ENCODE measurements at places on chromosomes 12 and 14.
A peak's percentile ranks its signal among the peaks of the same experiment; 100 is the strongest.

DNA sequence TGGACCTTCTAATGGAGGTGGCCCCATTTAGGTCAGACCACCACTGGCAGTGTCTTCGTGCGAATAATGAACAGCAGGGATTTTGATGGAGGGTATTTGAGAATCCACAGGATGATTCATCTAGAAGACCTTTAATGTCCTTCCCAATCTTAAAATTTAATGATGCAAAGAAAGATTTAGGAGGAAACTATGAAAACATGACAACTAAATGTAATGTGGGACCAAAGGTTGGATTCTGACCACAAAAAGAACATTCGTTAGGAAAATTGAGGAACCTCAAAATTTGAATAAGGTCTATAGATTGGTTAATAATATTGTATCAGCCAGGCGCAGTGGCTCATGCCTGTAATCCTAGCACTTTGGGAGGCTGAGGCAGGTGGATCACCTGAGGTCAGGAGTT is 78.2 kb upstream of the TMPO start:
- DNase-seq: no peak

GRCh38 chr14:35814371-35815005 is 5.4 kb upstream of the RALGAPA1 start:
- DNase-seq: no peak

- DNase-seq: no peak
These were observed 48.8 kb upstream of the ESRRB start for GRCh38 chr14:76326918-76327689.

- DNase-seq: no peak
These were observed 169.5 kb upstream of the DAAM1 start for GRCh38 chr14:59018978-59019377.

- peak; percentile 71 for DNase-seq
These were observed at the start of gene CDH24 for GRCh38 chr14:23056956-23057756. Gene CDH24, minus strand, starts transcription at chr14:23057520. Its CDS starts 1,787 bp downstream, at chr14:23055733.

DNA sequence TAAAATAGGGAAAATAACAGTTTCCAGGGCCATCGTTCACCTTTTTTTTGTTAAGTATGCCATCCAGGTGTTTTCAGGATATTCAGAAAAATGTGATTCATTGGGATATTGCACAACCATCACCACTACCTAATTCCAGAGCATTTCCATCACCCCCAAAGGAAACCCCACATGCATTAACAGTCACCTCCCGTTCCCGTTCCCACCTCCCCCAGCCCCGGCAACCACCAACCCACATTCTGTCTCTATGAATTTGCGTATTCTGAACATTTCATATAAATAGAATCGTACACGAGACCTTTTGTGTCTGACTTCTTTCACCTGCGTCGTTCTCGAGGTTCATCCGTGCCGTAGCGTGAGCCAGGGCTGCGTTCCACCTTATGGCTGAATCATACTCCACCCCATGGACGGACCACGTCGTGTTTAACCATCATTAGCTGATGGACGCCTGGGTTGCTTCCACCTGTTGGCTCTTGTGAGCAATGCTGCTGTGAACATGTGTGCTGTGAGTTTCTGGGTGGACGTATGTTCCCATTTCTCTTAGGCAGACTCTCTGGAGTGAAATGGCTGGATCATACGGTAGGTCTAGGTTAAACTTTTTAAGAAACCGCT is 51.0 kb upstream of the NCOR2 start:
- DNase-seq: no peak

- DNase-seq: peak; percentile 51
These were observed at the start of gene NRIP2 for GRCh38 chr12:2834581-2835491. Gene NRIP2, minus strand, starts transcription at chr12:2835035. Its CDS starts 52 bp downstream, at chr12:2834983.

DNA sequence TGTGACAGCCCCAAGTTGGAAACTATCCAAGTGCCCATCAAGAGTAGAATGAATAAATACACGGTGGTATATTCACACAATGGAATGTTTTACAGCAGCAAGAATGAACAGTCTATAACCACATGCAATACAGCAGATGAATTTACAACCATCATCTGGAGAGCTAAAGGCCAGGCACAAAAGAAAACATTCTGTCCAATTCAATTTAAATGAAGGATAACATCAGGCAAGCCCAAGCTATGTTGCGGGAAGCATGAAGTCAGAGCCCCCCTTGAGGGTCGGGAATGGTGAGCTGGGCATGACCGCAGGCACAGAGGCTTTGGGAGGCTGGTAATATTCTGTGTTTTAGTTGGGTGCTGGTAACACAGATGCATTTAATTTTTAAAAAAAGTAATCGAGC is 76.0 kb downstream of the SYNE3 start:
- no peak for DNase-seq

DNA sequence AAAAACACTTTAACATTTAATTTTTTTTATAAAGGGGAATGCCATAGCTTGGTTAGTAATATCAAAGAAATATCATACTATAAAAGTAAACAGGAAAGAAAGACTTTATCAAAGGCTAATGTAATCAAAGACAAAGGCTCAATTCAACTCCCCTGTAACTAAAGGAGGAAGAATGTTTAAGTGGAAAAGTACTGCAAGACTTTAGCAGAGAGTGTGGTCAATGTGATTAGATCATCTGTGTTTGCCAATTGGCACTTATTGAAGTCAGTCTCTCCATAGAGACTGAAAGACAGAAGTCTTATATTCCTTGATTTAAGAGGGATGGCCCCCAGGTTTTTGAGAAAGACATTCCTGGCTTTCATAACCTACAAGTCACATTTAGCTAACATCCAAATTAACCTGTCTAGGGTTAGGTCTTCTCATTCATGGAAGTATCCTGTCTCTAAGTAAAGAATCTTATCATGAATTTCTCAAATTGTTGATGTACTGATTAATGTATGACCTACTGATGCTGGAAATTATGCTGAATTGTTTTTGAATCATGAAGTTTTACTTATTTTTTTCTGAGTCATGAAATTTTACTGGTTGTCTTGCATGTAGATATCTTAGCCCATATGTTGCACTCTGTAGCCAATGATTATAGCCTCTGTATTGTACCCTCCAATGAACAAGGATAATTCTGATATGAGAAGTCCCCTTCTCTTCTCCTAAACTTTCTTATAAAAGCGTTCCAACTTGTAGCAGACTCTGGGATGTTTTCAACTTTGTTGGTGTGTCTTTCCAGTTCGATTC is 65.4 kb downstream of the ATXN7L3B start:
- DNase-seq: no peak

- no peak for DNase-seq
These were observed 72.6 kb downstream of the EPS8 start for GRCh38 chr12:15716581-15716980.

DNA sequence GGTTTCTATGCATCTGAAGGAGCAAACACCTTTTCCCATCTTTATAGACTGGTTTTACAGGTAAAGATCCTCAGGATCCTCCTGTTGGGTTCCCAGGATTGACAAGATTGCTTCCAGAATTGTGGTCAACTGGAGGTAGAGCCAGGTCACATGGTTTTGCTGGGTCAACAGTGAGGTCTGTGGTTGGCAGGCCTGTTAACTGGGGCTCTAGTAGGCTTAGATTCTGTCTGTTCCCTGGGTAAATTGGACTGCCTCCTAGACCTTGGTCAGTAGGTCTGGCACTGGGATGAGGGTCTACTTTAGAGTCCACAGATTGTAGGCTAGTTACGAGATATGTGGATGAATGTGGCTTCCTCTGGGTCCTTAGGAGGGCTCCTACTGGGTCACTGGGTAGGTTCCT is 3.5 kb upstream of the PZP start:
- DNase-seq: no peak

DNA sequence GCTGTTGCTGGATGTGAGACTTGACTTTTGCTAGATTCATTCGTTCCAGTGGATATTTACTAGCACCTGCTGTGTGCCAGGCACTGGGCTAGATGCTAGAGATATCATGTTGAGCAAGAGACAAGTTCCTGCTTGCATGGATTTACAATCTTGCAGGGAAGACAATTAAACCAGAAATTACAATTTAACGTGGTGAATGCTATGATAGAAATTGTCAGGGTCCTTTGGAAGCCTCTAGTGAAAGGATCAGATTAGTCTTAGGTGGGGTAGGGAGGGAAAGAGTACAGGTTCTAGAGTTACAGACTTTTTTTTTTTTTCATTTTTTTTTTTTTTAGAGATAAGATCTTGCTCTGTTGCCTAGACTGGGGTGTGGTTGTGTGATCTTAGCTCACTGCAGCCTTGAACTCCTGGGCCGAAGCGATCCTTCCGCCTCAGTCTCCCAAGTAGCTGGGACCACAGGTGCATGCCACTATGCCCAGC is 36.7 kb downstream of the SPATS2 start:
- DNase-seq: no peak

GRCh38 chr12:50066402-50066801 is 9.0 kb downstream of the ASIC1 start:
- no peak for DNase-seq

Data from psoas muscle (tissue), 8 donors.